ENCODE measurements at places on chromosomes 7 and 10.

- no peak overlapping the region for H3K27ac ChIP-seq
- no peaks in the 10 kb centered on the region for H3K27me3 ChIP-seq
- no peak overlapping the region for H3K4me3 ChIP-seq
- H3K36me3 ChIP-seq, result peaks cover 78% of the 10 kb centered on the region
- no peaks in the 10 kb centered on the region for H3K4me1 ChIP-seq
Observed at GRCh38 chr7:6416516-6417145, 31.1 kb downstream of the DAGLB start.

- H3K27ac ChIP-seq, result no peak overlapping the region
- no peaks in the 10 kb centered on the region for H3K4me1 ChIP-seq
- DNase-seq, result no peak
Observed at GRCh38 chr7:26441002-26441521, 149.4 kb downstream of the SNX10 start.

GRCh38 chr7:134632937-134633540 lies 13.6 kb upstream of the BPGM start:
- no peaks in the 10 kb centered on the region for H3K36me3 ChIP-seq
- no peak overlapping the region for H3K4me3 ChIP-seq
- DNase-seq, result no peak
- H3K27ac ChIP-seq, result no peak overlapping the region

- no peaks in the 10 kb centered on the region for H3K4me1 ChIP-seq
- no peak for DNase-seq
- H3K4me3 ChIP-seq, result no peak overlapping the region
- no peaks in the 10 kb centered on the region for H3K27me3 ChIP-seq
Observed at GRCh38 chr10:63382066-63382465, 83.7 kb downstream of the JMJD1C start.

- H3K4me3 ChIP-seq, result no peak overlapping the region
- no peak overlapping the region for H3K27ac ChIP-seq
- no peak for DNase-seq
- H3K36me3 ChIP-seq, result no peaks in the 10 kb centered on the region
- no peaks in the 10 kb centered on the region for H3K4me1 ChIP-seq
- no peaks in the 10 kb centered on the region for H3K27me3 ChIP-seq
Observed at GRCh38 chr10:28794986-28795385, 117.7 kb downstream of the BAMBI start.

DNA sequence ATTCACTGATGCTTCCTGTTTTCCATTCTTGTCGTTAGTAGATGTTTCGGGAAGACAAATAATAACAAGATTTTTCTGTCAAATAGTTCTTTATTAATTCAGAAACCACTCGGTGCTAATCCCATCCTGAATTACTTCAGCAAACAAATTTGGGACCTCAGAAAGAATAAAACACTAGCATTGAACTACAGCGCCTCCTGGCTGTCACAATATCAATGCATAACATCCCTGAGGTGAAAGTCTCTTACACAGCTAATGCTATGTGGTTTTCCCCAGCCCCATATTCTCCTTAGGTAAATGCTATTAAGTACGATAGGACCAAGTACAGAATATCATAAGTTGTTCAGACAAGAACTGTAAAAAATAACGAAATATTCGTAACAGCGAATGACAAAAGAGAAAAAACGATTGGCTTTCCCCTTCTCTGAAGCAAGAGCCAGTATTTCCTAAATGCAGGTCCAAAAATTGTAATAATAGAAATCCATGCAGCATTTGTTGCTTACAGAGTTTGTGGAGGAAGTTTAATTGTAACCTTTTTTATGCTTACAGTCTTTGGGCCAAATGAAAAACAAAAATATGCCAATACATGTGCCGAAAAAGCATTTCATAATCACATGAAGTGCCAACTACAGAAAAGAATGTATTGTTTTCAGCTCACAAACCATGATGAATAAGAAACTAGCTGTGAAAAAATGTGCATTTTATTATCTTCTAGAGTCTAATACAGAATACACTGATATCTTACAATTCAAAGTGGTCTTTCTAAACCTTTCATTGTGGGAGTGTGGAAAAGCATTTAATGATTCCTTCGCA lies 47.3 kb downstream of the MYPN start:
- H3K27ac ChIP-seq, result no peak overlapping the region
- H3K27me3 ChIP-seq, result no peaks in the 10 kb centered on the region

- H3K27me3 ChIP-seq, result no peaks in the 10 kb centered on the region
- H3K27ac ChIP-seq, result peak overlapping the region; percentile 73
- no peaks in the 10 kb centered on the region for H3K36me3 ChIP-seq
- peaks cover 16% of the 10 kb centered on the region for H3K4me1 ChIP-seq
Observed at GRCh38 chr10:124728071-124728829, 15.9 kb downstream of the FAM53B start.

DNA sequence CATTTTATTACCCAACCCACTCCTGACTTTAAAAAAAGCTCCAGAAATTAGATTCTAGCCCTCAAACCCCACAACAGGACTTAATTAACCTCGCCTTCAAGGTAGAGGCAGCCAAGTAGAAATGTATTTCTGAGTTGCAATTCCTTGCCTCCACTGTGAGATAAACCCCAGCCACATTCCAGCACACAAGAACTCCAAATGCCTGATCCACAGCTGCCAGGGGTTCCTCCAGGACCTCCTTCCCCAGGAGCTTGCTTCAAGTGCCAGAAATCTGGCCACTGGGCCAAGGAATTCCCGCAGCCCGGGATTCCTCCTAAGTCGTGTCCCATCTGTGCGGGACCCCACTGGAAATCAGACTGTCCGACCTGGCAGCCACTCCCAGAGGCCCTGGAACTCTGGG lies 25.9 kb upstream of the ARL4A start:
- H3K4me1 ChIP-seq, result no peaks in the 10 kb centered on the region
- H3K36me3 ChIP-seq, result no peaks in the 10 kb centered on the region
- no peak for DNase-seq
- no peak overlapping the region for H3K27ac ChIP-seq
- no peaks in the 10 kb centered on the region for H3K27me3 ChIP-seq

DNA sequence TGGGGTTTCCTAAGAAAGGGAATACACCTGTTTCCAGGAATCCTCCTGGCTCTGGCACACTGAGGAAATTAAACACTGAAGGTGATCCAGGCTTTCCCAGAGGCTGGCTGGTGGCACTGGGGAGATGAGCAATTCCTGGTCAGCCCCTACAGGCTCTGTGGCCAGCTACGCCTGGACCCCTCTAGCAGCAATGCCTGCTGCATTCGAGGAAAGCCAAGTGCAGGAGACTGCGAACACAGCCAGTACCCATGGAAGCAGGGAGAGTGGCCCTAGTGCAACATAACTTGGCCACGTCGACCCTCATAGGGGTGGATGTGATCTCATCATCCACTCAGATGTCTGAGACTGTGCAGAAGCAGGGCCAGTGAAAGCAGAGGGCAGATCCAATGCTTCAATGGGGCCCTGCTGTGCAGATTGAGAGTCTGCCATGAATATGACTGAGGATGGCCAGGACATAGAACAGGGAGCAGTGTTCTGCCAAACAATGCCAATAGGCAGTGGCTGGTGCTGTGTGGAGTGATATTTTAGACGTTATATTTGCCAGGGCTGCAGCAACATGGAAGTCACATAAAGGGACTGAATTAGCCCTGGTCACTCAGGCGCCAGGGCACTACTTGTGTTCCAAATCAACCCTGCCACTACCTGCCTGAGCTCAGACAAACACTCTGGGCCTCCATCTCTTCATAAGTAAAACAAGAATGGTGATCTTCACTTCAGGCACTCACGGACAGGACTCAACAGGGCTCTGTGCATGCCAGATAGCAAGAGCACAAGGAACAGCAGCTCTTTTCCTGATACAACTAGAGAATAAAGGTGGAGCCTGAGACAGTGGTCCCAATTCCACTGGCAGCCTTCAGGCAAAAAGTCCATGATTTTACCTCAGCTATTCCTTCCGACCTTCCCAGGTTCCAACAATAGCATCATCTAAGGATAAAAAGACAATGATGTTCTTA lies 2.4 kb downstream of the ZNF488 start:
- H3K27ac ChIP-seq, result peak overlapping the region; percentile 23
- DNase-seq, result peak; percentile 30
- H3K4me1 ChIP-seq, result peaks cover 6% of the 10 kb centered on the region

DNA sequence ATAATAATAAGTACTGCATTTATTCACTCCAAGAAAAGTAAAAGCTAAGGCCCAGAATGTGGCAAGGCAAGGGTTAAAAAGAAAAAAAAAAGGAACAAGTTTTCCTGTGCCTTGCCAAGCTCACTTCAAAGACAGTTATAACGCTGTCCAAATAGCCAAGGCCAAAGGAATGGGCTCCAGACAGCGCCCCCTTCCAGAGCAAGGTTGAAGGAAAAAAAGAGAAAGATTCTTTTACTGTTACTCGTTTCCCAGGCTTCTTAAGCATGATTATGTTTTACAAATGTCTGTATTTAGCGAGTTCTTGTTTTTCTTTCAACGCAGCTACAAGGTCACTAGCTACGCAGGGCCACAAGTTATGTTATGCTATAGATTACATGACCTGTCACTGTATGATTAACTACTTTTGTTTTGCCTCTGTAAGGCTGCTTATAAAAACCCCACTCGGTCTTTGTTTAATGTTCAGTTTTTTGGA lies 9.1 kb upstream of the EIF4H start:
- H3K4me1 ChIP-seq, result no peaks in the 10 kb centered on the region
- DNase-seq, result no peak
- H3K27ac ChIP-seq, result no peak overlapping the region
- H3K27me3 ChIP-seq, result no peaks in the 10 kb centered on the region
- no peak overlapping the region for H3K4me3 ChIP-seq
